H7 (cell line): ENCODE measurements at places on chromosomes 5 and 9.
A peak's percentile ranks its signal among the peaks of the same experiment; 100 is the strongest.

DNA sequence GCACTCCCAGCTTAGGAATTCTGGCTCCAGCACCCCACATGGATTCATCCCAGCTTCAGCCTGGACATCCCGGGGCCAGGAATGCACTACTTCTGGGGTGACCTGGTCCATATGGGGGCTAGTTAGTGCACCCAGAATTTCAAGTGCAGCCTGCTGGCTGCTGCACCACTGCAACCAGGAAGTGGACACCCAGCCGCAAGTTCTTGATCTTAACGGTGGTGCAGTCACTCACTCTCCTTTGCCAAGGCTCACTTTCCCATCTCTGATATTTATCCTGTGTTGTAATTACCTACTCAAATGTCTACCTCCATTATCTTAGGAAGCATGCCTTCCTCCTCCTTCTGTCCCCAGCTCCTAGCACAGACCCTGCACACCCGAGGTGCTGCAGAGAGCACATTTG, 26.2 kb upstream of the RAB14 start:
- DNase-seq = no peak

- peak; percentile 70 for DNase-seq
These were observed 10.1 kb downstream of the C1QTNF2 start for GRCh38 chr5:160360310-160360709.

GRCh38 chr9:89748831-89749499, 144.2 kb downstream of the GADD45G start:
- DNase-seq = no peak

GRCh38 chr5:180103487-180104167, 32.1 kb upstream of the RNF130 start:
- DNase-seq = no peak

DNA sequence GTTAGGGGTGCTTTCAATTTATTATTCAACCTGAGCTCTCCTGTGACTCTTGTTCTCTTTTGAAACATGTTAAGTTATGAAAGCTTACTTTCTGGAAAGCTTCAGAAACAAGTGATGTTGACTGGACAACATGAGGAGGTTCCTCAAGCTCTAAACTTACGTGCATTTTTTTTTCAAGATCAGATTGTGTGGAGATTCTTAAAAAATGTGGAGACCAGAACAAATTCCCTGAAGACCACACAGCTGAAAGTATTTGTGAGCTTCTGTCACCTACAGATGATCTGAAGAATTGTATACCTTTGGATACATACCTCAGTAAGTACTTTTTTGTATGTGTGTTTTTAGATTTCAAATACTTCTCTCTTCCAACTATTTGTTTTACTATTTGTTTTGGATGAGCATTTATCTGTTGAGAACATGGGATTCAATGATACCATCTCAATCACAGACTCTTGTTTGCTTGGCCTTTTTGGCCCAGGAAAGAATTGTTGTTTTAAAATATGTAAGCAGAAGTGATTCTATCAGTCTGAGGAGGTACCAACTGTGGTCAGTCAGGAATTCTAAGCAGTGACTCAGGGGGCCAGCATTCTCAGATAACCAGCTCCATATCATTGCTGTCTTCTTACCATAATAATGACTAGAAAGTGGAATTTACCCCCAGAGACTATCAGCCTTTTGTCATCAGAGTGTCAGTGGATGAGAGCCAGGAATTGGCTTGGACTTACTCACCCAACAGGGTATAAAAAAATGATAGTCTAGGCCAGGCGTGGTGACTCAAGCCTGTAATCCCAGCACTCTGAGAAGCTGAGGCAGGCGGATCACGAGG, 34.4 kb upstream of the GLIPR2 start:
- DNase-seq = no peak

- no peak for DNase-seq
These were observed 7.8 kb downstream of the ENG start for GRCh38 chr9:127846443-127847177.

GRCh38 chr5:171355302-171355724, 32.3 kb upstream of the NPM1 start:
- no peak for DNase-seq

DNA sequence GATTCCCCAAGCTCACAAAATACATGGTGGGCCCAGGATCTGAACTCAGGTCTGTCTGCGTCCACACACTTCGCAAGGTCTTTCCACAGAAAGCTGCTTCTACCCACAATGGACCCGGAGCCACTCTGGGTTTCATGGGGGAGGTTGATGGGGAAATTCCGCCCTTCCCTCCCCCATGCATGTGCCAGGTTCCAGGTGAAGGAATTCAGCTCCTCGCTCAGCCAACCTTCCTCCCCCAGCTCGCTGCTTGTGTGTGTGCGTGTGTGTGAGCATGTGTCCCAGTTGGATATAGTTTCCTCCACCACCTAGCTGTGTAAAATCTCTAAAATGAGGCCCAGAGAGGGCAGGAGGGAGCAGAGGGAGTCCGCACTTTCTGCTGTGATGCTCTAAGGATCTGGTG, 1.0 kb downstream of the PTGS1 start:
- DNase-seq = no peak

GRCh38 chr9:78296201-78296892, 578 bp upstream of the PSAT1 start:
- peak; percentile 61 for DNase-seq

DNA sequence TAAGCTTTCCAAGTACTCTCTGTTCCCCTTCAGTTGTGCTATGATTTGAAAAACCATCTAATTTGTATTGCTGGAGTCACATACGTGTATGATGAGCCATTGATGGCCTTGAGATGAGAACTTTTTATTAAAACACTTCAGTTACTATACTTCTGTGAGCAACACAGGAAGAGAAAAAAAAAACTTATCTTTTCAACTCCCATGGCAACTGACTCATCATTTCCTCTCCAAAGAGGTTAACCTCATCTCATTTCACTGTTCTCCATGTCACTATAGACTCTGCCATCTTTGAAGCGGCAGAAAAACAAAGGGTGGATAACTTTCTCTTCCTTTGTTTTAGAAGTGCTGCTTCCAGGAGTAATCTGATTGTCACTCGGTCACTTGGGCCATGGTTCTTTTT, 104.3 kb upstream of the PCSK1 start:
- no peak for DNase-seq

GRCh38 chr5:175444060-175444904, at the start of gene DRD1:
TSS of gene DRD1 (minus strand) at chr5:175444182. CDS start at chr5:175443099, 1,083 bp downstream.
- peak; percentile 93 for DNase-seq
